ENCODE measurements at places on chromosomes 3 and 15. TPM values are rescaled to one million over a fixed set of nuclear protein-coding genes. Genes with fewer than 3 reads are reported as not detected.
A peak's percentile ranks its signal among the peaks of the same experiment; 100 is the strongest.

- DNase-seq: no peak
Measured at GRCh38 chr3:97037294-97037943, 223.0 kb downstream of the EPHA6 start.

Gene TCTA
- 42.0 TPM for total RNA-seq

Gene PEX11A
- total RNA-seq: 7.1 TPM

GRCh38 chr3:58620421-58620820 is 43.2 kb upstream of the FAM107A start:
- no peak for DNase-seq

GRCh38 chr15:100043692-100044091 is 298.1 kb downstream of the ADAMTS17 start:
- DNase-seq: no peak

- peak; percentile 80 for DNase-seq
Measured at GRCh38 chr15:63503739-63504246, 600 bp upstream of the USP3 start.

Gene GOLGA6L7
- not detected for total RNA-seq

All from upper lobe of left lung (tissue), 6 donors.